ENCODE measurements at places on chromosomes 2 and 18. TPM values are rescaled to one million over a fixed set of nuclear protein-coding genes. Genes with fewer than 3 reads are reported as not detected.

Gene CABYR
- 0.30 TPM for total RNA-seq

GRCh38 chr2:152319822-152320570 is 15.0 kb upstream of the FMNL2 start:
- DNase-seq, result no peak

GRCh38 chr18:76903386-76903785 is 81.0 kb downstream of the ZNF236 start:
- no peak for DNase-seq

Gene NXPH2
- not detected for total RNA-seq

DNA sequence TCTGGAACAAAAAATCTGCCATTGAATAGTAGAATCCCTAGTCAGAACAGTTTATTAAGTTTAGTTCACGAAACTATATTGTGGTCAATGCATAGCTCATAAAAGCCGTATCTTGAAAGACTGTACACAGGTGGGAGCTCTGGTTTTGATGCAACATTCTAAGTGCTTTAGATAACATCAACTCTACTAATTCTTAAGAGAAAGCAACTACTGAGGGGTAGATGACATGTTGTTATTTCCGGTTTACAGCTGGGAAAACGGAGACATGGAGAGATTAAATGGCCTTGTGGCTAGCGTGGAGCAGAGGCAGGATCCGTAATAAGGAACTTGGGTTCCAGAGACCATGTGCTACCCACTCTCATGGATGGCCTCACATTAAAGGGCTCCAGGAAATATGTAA is 4.2 kb upstream of the ITGA6 start:
- no peak for DNase-seq

Gene PTCD3
- total RNA-seq, result 61.5 TPM

Gene ALPP
- not detected for total RNA-seq

Gene POTEJ
- not detected for total RNA-seq

- DNase-seq, result no peak
Observed at GRCh38 chr2:9382604-9383235, 40.6 kb downstream of the ITGB1BP1 start.

Gene EMILIN1
- total RNA-seq, result 69.5 TPM

DNA sequence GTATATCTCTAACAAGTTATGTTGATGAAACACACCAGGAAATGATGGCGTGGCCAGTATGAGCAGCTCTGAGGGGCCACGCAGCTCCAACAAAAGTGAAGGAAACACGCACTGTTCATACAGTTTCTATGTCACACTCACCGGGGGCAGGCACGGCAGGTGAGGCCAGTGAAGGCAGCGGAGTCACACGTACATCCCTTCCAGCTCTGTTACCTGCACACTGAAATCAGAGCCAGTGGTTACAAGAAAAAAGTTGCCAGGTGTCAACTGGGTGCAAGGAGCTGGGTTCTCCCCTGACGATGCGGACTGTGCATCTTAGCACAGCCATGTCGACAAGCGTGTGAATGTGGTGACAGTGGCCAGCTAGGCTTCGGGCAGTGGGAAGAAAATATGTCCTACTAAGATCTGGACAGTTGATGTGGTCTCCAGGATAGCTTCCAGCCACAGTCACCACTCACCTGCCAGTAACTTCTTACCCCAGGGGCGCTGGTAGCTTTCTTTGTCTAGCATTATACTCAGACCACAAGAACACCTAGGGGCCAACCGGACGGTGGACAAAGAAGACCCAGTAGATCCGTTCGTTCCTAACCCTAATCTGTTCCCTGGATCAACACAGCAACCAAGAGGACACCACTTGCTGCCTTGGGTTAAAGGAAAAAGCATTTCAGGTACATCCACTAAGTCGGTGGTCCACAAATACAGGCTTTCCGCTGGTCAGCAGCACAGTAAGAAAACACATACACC is 10.1 kb downstream of the HJURP start:
- no peak for DNase-seq

Gene ZNF804A
- total RNA-seq, result not detected

GRCh38 chr18:3693410-3693809 is 243.4 kb downstream of the TGIF1 start:
- no peak for DNase-seq

DNA sequence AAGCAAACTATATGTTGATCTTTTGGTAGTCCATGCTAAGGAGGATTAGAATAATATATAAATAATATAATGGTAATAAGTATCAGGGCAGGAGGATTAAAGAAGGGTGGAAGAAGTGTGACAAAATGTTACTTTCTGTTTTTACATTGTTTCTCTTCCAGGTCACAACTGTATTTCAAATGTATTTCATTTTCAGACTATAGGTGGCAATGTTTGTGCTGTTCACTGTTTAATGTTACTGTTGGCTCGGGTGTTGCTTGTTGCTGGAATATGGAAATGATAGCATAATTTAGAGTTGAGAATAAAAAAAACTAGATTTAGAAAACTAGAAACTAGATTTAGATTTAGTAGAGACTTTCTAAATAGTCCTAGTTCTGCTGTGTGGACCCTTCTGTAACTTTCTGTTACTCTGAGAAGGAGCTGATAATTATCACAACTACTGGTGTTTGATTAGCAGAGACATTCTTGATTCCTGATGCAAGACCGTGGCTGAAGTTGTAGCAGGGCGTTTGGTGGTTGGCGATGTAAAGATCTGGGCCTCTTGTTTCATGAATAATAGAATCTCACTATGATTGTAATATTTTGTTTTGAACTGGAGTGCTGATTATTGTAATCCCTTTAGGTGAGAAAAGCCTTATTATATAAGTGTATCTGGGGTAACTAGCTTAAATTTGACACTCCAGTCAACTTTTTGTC is 7.9 kb downstream of the NEDD4L start:
- DNase-seq, result no peak

DNA sequence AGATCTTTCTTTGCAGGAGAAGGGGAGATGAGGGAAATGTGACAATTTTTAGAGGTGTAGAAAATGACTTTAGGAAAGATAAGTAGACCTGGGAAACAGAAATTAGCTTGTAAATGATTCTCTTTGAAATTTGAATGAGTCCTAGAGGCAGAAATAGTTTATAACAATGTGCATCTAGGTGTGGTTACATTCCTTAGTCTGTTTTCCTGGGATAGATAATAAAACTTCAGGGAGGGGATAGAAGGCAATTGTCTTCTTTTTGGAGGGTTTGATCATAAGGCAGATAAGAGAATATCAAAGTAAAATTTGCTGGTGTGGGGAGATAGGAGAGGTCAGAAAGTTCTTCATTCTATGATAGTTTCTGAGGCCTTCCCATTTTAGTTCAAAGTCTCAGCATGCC is 1344.3 kb upstream of the LRRTM1 start:
- no peak for DNase-seq

- no peak for DNase-seq
Observed at GRCh38 chr2:74206180-74206688, 7.8 kb downstream of the MTHFD2 start.

DNA sequence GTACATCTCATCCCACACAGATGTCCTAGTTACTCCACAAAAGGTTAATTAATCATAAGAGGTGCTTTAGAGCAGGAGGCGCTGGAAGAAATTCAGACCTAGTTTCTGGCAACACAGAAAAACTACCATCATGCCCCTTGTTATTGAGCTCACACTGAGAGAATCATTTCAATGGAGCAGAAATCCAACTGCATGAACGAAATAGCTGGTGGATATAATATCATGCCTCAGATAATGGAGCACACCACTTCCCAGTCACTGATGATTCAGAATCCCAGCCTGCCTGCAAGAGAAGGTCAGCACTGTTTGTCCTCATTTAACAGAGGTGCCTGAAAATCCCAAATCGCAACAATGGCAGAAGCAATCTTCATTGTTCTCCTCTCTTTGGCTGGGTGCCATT is 125.8 kb upstream of the CREB1 start:
- no peak for DNase-seq

DNA sequence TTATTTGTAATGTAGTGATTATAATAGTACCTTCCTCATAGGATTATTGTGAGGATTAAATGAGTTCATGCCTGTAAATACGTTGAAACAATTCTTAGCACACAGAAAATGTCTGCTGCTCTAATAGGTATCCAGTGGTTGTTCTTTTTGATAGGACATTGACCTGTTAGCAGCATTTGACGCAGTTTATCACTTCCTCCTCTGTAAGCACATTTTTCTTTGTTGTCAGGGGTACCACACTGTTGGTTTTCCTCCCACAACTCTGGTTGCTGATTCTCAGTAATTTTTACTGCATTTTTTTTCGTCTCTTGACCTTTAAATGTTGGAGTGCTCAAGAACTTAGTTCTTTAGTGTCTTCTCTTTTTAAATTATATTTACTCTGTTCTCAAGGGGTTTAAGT is 15.4 kb downstream of the PPM1B start:
- no peak for DNase-seq

Gene EFEMP1
- 113 TPM for total RNA-seq

- DNase-seq, result no peak
Observed at GRCh38 chr18:79548986-79549637, 130.5 kb upstream of the CTDP1 start.

- DNase-seq, result no peak
Observed at GRCh38 chr2:127829845-127830246, 18.9 kb upstream of the WDR33 start.

GRCh38 chr18:486929-487740 is 13.4 kb downstream of the COLEC12 start:
- DNase-seq, result no peak

DNA sequence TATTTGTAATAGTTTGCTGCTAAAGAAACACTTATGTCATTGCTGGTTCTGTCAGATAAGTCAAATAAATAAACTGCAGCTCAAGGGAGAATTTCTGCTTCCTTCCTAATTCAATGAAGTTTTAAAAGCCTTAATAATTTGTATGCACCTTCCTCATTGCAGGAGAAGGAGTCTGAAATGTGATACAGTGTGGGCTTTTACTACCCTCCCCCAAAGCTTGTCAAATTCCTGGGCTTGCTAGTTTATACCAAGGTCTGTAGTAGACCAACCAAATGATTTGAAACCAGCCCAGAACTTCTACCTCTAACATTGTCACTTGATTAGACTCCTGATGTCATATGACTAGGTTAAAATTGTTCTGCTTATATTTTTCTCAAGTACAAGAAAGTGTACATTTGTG is 131.8 kb downstream of the DTNA start:
- DNase-seq, result no peak

DNA sequence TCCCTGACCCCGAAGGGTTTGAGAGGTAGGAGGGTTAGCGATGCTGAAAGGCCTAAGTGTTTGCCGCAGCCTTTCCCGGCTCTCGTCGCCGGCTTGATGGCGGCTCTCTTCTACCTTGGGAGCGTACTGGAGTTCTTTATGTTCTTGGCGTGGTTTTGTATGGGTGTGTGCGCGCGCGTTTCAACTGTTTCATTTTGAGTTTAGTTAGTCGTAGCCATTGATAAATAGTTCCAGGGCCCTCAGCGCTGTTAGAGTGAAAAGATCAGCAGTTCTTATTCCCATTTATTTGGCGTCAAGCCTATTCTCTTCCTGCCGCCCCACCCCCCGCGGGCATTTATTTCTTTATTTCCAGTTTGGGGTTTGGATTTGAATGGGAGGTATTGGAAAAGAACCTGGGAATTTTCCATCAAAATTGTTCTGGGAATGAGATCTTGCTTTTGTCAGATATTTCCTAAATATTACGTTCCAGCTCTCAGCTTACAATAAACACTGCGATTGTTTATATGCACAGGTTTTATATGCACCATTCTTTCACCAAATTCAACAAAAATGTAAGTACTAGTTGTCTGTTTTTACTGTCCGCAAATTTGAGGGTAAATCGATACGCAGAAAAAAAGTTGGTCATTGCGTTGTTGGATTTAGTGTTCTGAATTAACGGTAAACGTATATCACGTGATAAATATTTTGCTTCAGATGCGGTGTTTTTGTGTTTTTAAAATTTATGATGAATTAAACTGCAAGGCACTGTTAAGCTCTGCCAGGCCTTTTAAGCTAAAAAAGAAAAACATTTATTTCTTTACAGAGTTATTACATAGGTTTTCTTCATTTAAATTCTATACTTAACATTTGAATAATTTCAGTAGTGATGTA is 954 bp downstream of the CCNT2 start:
- no peak for DNase-seq

DNA sequence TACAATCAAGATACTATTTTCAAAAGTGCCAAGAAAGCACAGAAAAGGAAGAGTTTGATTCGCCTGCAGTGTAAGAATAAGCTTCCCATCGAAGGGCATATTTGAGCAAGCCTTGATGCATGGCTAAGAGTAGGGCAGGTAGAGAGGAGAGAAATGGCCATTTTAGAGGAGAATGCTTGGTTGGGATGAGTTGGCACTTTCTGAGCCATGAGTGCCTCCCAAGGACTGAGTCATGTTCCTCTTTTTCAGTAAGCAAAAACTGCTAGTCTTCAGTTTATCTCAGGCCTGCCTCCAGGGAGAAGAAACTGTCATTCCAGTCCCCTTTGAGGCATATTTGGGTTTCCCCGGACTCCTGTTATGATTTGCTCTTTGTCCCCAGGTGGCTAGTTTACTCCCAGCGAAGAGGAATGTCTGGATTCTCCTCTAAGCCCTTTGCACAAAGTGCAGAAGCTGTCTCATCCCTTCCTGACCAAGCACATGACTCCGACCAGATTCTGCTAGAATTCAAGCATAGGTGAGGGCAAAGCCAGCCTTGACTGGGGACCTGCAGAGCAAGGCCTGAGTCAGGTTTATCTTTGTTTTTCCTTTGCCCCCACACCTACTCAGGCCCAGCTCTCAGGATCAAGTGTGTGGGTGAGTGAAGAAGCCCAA is 115.2 kb downstream of the TTC32 start:
- DNase-seq, result no peak

Gene FBXO36
- total RNA-seq, result 4.2 TPM

DNA sequence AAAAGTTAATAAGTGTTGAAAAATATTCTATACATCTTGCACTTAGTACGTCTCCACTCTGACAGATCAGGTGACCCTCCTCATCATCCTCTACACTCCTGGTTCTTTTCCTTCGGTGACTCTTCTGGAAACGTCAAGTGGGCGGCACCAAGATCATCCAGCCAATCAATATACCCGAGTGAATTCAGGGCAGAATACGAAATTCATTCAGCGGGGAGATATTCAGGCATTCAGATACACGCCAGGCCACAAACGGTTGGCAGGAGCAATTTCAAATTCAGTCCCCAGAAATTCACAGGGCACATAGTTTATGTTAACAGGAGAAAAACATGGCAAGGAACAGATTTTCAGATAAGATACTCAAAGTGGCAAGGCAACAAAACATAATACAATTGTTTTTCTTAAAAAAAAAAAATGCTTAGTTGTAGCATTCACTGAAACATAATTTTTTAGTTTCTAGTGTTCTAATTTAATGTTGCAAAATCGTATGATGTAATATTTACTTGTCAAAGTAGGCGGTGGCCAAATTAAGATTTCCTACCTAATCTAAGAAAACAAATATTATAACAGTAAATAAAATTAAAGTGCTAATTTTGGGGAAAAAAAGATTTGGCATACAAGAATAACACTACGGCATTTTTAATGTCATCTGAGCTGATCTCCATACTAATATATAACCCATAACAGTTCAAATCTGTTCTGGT is 4.2 kb downstream of the CLK1 start:
- peak; percentile 57 for DNase-seq

DNA sequence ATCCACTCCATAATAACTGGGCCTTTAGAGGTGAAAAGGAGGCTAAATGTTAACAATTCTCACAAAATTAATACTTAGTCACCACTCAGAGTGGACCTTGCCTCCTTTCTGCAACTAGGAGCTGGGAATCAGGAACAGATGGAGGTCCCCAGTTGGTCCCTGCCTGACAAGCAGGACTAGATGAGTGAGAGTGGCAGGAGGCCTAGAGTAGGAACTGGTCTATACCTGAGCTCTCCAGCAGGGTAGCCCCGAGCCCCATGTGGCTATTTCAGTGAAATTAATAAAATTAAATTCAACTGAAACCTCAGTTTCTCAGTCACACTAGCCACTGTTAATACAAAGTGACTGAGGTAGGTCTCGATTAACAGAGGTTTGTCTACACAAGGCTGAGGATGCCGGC is 150.5 kb downstream of the MYO5B start:
- DNase-seq, result no peak

Gene MC2R
- total RNA-seq, result not detected

Data from tibial nerve (tissue), 4 donors.